ENCODE measurements at places on chromosomes 1 and 21. TPM values are rescaled to one million over a fixed set of nuclear protein-coding genes. Genes with fewer than 3 reads are reported as not detected.

Gene KIAA1614
- not detected for total RNA-seq

Gene TNFRSF18
- 387 TPM for total RNA-seq

Gene PYHIN1
- 13.1 TPM for total RNA-seq

Gene EFNA3
- total RNA-seq: 2.6 TPM

Gene CFHR1
- not detected for total RNA-seq

Gene OR2M5
- not detected for total RNA-seq

Gene IER5
- 28.9 TPM for total RNA-seq

DNA sequence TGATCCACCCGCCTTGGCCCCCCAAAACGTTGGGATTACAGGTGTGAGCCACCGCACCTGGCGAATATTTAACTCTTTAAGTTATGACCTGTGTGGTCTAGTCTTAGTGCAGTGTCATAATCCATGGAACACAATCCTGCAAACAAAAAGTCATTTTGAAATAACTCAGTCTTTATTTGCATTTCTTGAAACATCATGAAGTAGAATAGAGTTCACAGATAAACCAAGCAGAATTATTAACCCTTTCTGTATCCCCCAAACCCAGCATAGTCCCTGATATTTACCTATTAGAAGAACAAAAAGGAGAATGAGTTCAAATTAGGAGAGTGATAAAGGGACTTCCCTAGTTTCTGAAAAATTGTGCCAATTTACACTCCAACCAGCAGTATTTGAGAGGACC is 19.9 kb downstream of the ZYG11B start:
- DNase-seq: no peak
- peaks cover 20% of the 10 kb centered on the region for H3K4me1 ChIP-seq
- H3K36me3 ChIP-seq: no peaks in the 10 kb centered on the region
- H3K27me3 ChIP-seq: no peaks in the 10 kb centered on the region
- H3K4me3 ChIP-seq: no peak overlapping the region
- H3K27ac ChIP-seq: no peak overlapping the region

DNA sequence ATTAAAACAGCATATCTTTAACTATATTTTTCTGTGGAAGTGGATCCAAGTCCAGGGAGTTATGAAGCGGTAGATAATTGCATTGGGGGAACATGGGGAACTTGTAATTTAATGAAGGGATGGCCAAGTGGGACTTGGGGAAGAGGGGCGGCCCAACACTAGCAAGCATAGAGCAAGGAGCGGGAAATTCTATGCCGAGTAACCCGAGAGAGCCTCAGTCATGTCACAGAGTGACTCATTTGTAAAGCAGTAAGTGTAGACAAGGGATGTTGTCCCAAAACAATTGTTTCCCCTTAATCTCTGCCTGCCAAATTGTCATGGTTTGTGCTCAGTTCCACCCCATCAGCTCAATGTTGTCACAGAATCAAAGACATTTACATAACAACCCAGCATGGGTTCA is 620.1 kb downstream of the AJAP1 start:
- DNase-seq: no peak
- H3K4me1 ChIP-seq: peaks cover 6% of the 10 kb centered on the region
- no peaks in the 10 kb centered on the region for H3K27me3 ChIP-seq
- no peaks in the 10 kb centered on the region for H3K36me3 ChIP-seq

GRCh38 chr21:35394634-35395369 is 345.7 kb upstream of the RUNX1 start:
- H3K4me3 ChIP-seq: no peak overlapping the region
- H3K4me1 ChIP-seq: peaks cover 28% of the 10 kb centered on the region
- H3K27me3 ChIP-seq: no peaks in the 10 kb centered on the region

DNA sequence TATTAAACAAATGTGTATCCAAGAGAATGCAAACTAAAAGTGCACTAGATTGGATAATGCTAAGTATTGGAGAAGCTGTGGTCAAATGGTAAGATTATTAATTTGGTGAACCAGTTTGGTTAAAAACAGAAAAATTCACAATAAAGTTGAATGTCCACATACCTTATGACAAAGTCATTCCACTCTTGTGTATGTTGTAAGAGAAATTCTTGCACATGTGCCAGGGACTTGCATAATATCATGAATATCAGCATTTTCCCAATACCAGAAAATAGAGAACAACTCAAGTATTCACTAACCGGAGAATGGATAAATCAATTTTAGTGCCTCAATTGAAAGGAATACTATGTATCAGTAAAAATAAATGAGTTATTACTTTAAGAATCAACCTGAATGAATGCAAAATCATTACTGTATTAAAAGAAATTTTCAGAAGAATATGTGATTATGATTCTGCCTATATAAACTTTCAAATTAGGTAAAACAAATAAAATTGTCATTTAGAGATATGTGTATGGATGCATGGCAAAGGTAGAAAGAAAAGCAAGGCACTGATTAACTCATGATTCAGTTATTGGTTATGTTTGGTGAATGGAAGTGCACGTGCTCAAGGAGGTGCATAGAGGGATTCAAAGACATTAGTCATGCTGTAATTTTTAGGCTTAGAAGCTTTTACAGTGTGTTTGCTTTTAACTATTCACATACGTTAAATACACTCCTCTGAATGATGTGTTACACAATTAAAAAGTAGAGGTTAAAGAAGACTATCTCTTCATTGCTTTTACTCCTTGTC is 217.4 kb upstream of the KCNK2 start:
- no peak overlapping the region for H3K27ac ChIP-seq
- no peaks in the 10 kb centered on the region for H3K4me1 ChIP-seq
- peaks cover 2% of the 10 kb centered on the region for H3K27me3 ChIP-seq
- H3K4me3 ChIP-seq: no peak overlapping the region
- DNase-seq: no peak

- no peak overlapping the region for H3K27ac ChIP-seq
- H3K27me3 ChIP-seq: no peaks in the 10 kb centered on the region
- no peak overlapping the region for H3K4me3 ChIP-seq
- peaks cover 57% of the 10 kb centered on the region for H3K4me1 ChIP-seq
Measured at GRCh38 chr1:159915571-159916241, 9.6 kb downstream of the TAGLN2 start.

DNA sequence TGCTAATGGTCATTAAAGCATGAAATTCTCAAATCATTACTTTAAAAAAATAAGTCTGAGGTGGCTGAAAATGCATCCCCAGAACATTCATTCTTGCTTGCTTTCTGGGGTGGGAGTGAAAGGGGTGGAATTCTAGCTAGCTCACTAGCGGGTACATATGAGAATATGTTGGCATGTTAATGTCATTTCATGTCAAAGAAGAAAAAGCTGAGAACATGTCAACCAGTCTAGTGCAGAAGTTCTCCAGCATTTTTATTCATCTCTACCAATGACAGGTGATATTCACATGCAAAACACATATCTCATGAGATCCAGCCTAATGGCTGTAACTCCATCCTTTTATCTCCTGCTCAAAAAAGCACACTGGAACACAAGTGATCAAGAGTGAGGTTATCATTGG is 49.1 kb downstream of the ZNHIT6 start:
- DNase-seq: no peak
- H3K4me3 ChIP-seq: no peak overlapping the region

DNA sequence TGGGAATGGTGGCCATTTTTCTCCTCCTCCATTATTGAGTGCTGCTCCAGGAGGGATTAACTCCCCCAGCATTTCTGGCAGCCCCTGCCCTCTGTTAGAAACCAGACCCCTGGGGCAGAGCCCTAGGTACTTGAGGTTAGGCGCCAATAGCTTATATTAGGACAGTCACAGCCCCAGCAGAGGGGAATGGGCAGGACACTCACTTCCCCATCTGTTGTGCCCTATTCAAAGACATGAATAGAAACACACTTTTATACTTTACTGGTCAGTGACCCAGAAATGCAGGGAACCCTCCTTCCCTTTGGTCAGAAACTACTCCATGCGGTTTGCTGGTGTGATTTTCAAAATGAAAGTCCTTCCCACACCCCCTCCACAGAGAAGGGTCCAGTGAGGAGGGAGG is 267.7 kb downstream of the PTBP2 start:
- peaks cover 7% of the 10 kb centered on the region for H3K27me3 ChIP-seq
- no peak overlapping the region for H3K27ac ChIP-seq
- no peak for DNase-seq
- H3K36me3 ChIP-seq: no peaks in the 10 kb centered on the region

DNA sequence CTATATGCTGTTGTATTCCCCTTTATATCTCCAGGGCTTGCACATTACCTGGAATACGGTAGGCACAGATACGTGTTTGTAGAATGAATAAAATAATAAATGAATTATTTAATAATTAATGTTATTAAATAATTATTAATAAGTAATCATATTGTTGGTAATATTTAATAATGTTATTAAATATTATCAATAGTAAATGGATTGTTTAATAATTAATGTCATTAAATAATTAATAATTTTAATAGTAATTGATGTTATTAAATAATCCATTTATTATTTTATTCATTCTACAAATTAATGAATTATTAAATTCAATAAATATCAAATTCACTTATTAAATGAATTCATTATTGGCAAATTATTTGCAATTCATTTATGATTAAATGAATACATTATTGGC is 175.1 kb downstream of the MATN1 start:
- DNase-seq: no peak
- H3K4me1 ChIP-seq: no peaks in the 10 kb centered on the region
- H3K27me3 ChIP-seq: peaks cover 19% of the 10 kb centered on the region
- H3K36me3 ChIP-seq: no peaks in the 10 kb centered on the region

- no peak overlapping the region for H3K27ac ChIP-seq
- H3K4me1 ChIP-seq: no peaks in the 10 kb centered on the region
- H3K27me3 ChIP-seq: peaks cover 9% of the 10 kb centered on the region
- H3K36me3 ChIP-seq: no peaks in the 10 kb centered on the region
- no peak for DNase-seq
Measured at GRCh38 chr1:65108025-65108642, 39.9 kb upstream of the AK4 start.

DNA sequence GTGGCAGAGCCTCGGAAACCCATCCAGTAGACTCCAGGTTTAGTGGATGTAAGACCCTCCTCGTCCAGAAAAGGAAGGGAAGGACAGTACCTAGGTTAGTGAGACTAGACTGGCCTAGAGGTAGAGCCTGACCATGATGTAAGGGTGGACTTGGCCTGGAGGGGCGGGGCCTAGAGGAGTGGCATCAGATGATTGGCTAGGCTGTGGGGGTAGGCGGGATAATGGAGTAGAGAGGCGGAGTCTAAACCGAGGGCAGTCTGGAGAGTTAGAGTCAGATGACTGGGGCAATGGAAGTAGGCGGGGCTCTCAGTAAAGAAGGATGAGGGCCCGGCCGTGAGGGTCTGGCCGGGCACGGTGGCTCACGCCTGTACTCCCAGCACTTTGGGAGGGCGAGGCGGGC is 70.1 kb downstream of the EPHB2 start:
- no peaks in the 10 kb centered on the region for H3K4me1 ChIP-seq
- no peak overlapping the region for H3K4me3 ChIP-seq
- H3K36me3 ChIP-seq: no peaks in the 10 kb centered on the region
- peaks cover 12% of the 10 kb centered on the region for H3K27me3 ChIP-seq
- DNase-seq: no peak
- H3K27ac ChIP-seq: no peak overlapping the region

- peaks cover 1% of the 10 kb centered on the region for H3K27me3 ChIP-seq
- H3K36me3 ChIP-seq: no peaks in the 10 kb centered on the region
- DNase-seq: no peak
- H3K4me3 ChIP-seq: no peak overlapping the region
- no peak overlapping the region for H3K27ac ChIP-seq
Measured at GRCh38 chr1:113303267-113303666, 87.0 kb upstream of the MAGI3 start.

GRCh38 chr1:157077394-157077793 is 22.2 kb downstream of the ETV3L start:
- H3K27me3 ChIP-seq: peaks cover 21% of the 10 kb centered on the region
- no peak for DNase-seq
- H3K4me1 ChIP-seq: peaks cover 3% of the 10 kb centered on the region
- no peak overlapping the region for H3K4me3 ChIP-seq

All from activated CD4-positive, alpha-beta memory T cell treated with anti-CD3 and anti-CD28 coated beads for 36 hours (primary cell).